ENCODE measurements at places on chromosomes 2 and 18. TPM values are rescaled to one million over a fixed set of nuclear protein-coding genes. Genes with fewer than 3 reads are reported as not detected.

- DNase-seq, result no peak
These were observed 74.9 kb downstream of the ABCA12 start for GRCh38 chr2:215063526-215063925.

DNA sequence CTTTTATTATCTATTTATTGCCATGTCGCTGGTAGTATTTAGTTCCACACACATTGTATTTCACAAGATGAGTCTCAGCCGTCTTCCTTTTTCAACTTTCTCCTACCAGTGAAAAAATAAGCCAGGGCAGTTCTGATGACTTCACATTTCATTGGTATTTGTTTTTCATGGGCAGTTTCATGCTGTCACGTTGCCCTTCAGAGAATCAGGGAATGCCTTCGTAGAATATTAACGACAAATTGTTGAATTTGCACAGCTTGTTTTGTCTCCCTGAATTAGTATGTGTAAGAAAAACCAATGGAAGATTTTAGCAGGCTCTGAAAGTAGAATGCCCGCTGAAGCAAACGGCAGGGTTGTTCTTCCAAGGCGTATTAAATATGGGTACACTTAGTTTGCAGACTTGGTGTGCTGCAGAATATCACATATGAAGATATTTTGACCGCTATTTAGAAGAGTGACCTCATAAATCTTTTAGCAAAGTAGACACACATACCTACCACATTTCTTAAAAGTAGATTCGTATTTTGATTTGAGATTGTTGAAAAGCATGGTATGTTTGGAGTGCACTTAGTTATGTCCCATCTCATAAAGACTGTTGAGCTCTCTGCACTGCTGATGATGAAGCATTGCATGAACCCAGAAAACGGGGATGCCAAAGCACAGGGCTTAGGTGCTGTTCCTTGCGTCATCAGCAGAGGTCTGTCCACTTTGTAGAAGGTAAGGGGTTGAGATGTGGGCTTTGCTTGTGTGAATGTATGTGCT lies 2.9 kb downstream of the NEDD4L start:
- DNase-seq, result no peak

GRCh38 chr2:222364285-222364895 lies 60.0 kb upstream of the SGPP2 start:
- no peak for DNase-seq

DNA sequence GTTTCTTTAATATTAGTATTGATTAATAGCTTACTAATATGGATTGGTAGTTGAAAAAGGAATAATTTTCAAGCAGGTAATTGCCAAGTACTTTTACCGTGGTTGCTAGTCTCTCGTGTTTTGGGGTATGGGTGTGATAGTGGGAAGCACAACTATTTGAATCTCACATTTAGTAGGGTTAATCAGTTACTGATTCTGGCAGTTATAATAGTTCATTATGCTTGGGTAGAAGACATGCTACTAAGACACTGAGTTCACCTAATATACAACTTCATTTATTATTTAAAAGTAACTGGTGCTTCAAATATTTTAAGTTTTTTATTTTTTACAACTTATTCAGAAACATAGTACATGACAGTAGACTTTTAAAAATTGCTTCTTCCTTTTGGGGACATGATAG lies 33.5 kb downstream of the SOCS6 start:
- no peak for DNase-seq

Gene MYO1B
- 116 TPM for total RNA-seq

Gene ONECUT2
- total RNA-seq, result under 0.01 TPM

GRCh38 chr2:96247009-96247408 lies 18.8 kb downstream of the TMEM127 start:
- DNase-seq, result no peak
